Stimulated activated naive B cell treated with anti-CD40 and anti-IgM and Interleukin-4, amounts not matched to agents 10 μg/mL and 1 μg/mL and 100 μg/mL, for 72 hours (primary cell): ENCODE measurements at places on chromosomes 1 and 21.

- H3K4me3 ChIP-seq = no peak overlapping the region
- H3K4me1 ChIP-seq = no peaks in the 10 kb centered on the region
- DNase-seq = no peak
Observed at GRCh38 chr1:71295350-71295749, 214.5 kb upstream of the ZRANB2 start.

- H3K27me3 ChIP-seq = no peaks in the 10 kb centered on the region
- peak; percentile 69 for DNase-seq
- H3K4me1 ChIP-seq = peaks cover 10% of the 10 kb centered on the region
- peak overlapping the region; percentile 100 for H3K4me3 ChIP-seq
Observed at GRCh38 chr1:212285685-212286555, 710 bp downstream of the PPP2R5A start.

- H3K4me3 ChIP-seq = no peak overlapping the region
- H3K4me1 ChIP-seq = no peaks in the 10 kb centered on the region
- H3K27ac ChIP-seq = no peak overlapping the region
Observed at GRCh38 chr21:31500071-31500470, 156.0 kb upstream of the TIAM1 start.

DNA sequence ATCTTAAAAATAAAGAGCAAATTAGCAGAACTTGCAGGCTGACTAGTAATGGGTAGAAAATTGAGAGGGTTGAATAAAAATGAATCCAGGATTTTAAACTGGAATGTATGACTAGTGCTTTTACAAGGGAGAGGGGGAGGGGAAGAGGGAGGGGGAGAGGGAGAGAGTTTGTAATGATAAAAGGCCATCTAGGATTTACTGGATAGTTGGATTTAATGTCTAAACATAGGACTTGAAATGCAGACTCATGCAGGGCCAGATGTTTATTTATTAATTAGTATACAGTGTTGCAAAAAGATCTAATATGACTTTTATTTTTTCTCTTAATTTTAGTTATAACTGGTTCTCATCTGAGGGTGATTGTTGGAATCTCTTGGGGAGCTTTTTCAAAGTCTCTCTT, 4.3 kb downstream of the ZNF326 start:
- H3K4me3 ChIP-seq = no peak overlapping the region
- H3K27me3 ChIP-seq = no peaks in the 10 kb centered on the region
- peaks cover 53% of the 10 kb centered on the region for H3K4me1 ChIP-seq
- no peak overlapping the region for H3K27ac ChIP-seq

DNA sequence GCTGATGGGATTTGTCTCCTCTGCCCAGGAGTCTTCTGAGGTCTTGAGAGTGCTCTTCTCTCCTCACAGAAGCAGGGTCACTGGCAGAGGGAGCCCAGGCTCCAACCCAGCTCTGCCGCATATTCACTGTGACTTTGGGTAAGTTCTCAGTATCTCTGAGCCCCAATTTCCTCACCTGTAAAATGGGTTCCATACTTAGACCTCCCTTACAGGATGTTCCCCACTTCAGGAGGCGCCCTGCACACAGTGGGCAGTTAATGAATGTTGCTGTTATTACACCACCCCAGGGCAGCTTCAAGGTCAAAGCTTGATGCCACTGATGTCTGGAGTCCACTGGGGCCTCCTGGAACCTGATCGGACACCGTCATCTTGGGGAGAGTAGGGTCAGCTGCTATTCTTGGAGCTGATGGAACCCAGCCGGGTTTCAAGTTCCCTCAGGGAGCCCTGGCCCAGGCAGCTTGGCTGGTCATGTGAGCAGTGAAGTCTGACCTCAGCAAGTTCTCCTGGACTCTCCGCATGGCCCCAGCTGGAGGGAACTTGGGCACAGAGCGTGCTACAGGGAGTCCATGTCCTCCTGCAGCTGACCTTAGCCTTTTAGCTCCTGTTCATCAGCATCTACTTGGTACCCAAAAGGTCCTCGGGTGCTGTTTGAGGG, 21.8 kb downstream of the COA7 start:
- no peaks in the 10 kb centered on the region for H3K27me3 ChIP-seq
- peaks cover 26% of the 10 kb centered on the region for H3K4me1 ChIP-seq
- H3K27ac ChIP-seq = peak overlapping the region; percentile 42
- peaks cover 19% of the 10 kb centered on the region for H3K36me3 ChIP-seq

- no peaks in the 10 kb centered on the region for H3K27me3 ChIP-seq
- no peak for DNase-seq
- no peak overlapping the region for H3K4me3 ChIP-seq
- H3K36me3 ChIP-seq = peaks cover 17% of the 10 kb centered on the region
- H3K27ac ChIP-seq = no peak overlapping the region
Observed at GRCh38 chr1:243793298-243793697, 56.7 kb downstream of the AKT3 start.

DNA sequence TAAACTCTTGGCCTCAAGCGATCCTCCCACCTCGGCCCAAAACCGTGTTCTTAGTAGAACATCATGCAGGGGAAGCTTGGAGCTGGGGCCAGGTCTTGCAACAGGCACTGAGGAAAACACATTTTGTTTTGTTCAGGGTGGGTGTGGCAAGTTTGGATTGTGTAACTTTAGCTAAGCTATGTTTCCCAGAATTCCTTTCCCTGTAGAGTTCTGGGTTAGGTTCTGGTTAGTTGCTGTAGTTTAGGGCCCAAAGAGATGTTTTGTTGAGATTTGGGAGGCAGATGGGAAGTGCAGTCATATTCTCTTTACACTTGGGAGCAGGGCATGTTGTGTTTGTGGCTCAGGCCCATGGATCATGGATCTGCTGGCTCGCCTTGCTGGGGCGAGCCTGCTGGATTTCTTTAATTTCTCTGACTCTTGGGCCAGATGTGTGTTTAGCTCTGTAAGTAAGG, 24.0 kb downstream of the PLA2G5 start:
- no peaks in the 10 kb centered on the region for H3K4me1 ChIP-seq
- H3K36me3 ChIP-seq = no peaks in the 10 kb centered on the region
- no peak overlapping the region for H3K4me3 ChIP-seq

GRCh38 chr1:18948048-18948912, 8.2 kb downstream of the IFFO2 start:
- H3K4me3 ChIP-seq = peak overlapping the region; percentile 17
- H3K27ac ChIP-seq = peak overlapping the region; percentile 60
- H3K36me3 ChIP-seq = peaks cover 2% of the 10 kb centered on the region
- no peak for DNase-seq
- no peaks in the 10 kb centered on the region for H3K27me3 ChIP-seq
- peaks cover 76% of the 10 kb centered on the region for H3K4me1 ChIP-seq

DNA sequence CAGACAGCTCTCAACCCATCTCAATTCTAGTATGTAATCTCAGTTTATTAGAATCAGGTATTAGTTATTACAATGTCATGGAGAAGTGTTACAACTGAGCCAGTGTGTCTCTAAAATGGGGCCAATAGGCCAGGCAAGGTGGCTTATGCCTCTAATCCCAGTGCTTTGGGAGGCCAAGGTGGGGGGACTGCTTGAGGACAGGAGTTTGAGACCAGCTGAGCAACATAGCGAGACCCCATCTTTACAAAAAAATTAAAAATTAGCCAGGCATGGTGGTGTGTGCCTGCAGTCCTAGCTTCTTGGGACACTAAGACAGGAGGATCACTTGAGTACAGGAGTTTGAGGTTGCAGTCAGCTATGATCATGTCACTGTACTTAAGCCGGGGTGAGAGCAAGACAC, 104.9 kb downstream of the BCAR3 start:
- no peak for DNase-seq
- H3K4me3 ChIP-seq = no peak overlapping the region
- peaks cover 79% of the 10 kb centered on the region for H3K36me3 ChIP-seq
- H3K27ac ChIP-seq = no peak overlapping the region
- no peaks in the 10 kb centered on the region for H3K4me1 ChIP-seq

DNA sequence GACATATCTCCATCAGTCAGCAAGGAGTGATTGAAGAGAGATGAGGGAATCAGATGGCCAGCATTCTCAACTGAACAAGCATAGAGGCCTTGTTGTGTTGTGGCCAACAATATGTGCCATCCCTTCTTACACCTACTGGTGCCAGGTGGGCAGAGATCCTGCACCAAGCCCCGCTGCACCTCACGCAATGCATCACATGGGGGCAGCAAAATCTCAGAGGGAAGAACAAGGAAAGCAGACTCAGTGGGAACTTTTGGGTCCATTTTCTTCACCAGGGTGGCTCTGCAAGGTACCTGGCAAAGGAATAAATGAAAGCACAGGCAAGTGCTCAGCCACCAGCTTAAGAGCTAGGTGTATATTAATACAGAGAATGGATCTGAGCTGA, 33.2 kb downstream of the HSD3B2 start:
- H3K4me3 ChIP-seq = no peak overlapping the region
- H3K27me3 ChIP-seq = peaks cover 4% of the 10 kb centered on the region
- no peaks in the 10 kb centered on the region for H3K36me3 ChIP-seq
- H3K4me1 ChIP-seq = no peaks in the 10 kb centered on the region

- DNase-seq = peak; percentile 39
- no peak overlapping the region for H3K4me3 ChIP-seq
- H3K36me3 ChIP-seq = no peaks in the 10 kb centered on the region
- peaks cover 18% of the 10 kb centered on the region for H3K4me1 ChIP-seq
- no peak overlapping the region for H3K27ac ChIP-seq
Observed at GRCh38 chr1:72283307-72284083, 1.2 kb upstream of the NEGR1 start.

GRCh38 chr1:235495551-235495950, 8.7 kb downstream of the B3GALNT2 start:
- H3K27me3 ChIP-seq = no peaks in the 10 kb centered on the region
- peaks cover 19% of the 10 kb centered on the region for H3K36me3 ChIP-seq
- H3K27ac ChIP-seq = no peak overlapping the region

- no peaks in the 10 kb centered on the region for H3K36me3 ChIP-seq
- no peak overlapping the region for H3K27ac ChIP-seq
- H3K4me1 ChIP-seq = peaks cover 14% of the 10 kb centered on the region
- H3K27me3 ChIP-seq = no peaks in the 10 kb centered on the region
Observed at GRCh38 chr1:172824209-172824608, 165.3 kb downstream of the FASLG start.

DNA sequence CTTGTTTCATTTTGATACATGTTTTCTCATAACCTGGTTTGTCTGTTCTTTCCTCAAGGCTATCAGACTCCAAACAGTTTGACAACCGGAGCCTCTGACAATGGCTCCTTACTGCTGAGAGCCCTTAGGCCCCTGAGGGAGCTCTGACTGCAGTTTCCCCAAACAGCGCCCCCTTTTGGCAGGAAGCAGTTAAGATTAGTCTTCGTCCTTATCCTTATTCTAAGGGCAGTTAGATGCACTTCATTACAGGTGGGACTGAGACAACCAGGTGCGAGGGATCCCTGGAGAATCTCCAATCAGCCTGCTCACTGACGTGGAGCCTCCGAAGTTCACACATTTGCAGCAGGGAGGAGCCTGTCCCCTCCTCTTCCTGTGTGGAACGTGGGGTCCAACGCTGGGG, 393.1 kb downstream of the BRINP3 start:
- no peaks in the 10 kb centered on the region for H3K4me1 ChIP-seq
- no peaks in the 10 kb centered on the region for H3K36me3 ChIP-seq
- DNase-seq = no peak
- no peaks in the 10 kb centered on the region for H3K27me3 ChIP-seq

- H3K4me1 ChIP-seq = peaks cover 40% of the 10 kb centered on the region
- H3K36me3 ChIP-seq = peaks cover 24% of the 10 kb centered on the region
- no peak overlapping the region for H3K27ac ChIP-seq
- H3K27me3 ChIP-seq = no peaks in the 10 kb centered on the region
- no peak for DNase-seq
Observed at GRCh38 chr1:77991638-77992037, 12.8 kb upstream of the FUBP1 start.

DNA sequence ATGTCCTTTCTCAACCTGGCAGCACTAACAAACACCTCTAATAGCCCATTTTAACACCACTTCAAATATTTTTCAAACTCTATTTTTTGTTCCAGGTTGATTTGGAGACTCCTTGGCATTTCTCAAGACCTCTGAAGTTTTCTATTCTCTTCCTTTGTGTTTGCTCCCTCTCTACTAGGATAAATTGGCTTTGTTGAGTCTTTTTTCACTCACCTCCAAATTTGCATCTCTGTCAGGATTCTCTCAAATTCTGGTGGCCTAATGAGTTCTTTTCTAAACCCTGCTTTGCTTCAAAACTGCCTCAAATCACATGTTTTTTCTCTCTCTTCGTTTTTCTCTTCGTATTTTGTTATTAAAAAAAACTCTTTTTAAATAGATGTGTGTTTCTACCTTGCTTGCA, 582.2 kb upstream of the ADGRL4 start:
- H3K27ac ChIP-seq = no peak overlapping the region
- no peaks in the 10 kb centered on the region for H3K27me3 ChIP-seq
- DNase-seq = no peak
